ENCODE measurements at places on chromosomes 12 and 14.

- DNase-seq: no peak
Observed at GRCh38 chr12:121976950-121977349, 44.7 kb upstream of the BCL7A start.

DNA sequence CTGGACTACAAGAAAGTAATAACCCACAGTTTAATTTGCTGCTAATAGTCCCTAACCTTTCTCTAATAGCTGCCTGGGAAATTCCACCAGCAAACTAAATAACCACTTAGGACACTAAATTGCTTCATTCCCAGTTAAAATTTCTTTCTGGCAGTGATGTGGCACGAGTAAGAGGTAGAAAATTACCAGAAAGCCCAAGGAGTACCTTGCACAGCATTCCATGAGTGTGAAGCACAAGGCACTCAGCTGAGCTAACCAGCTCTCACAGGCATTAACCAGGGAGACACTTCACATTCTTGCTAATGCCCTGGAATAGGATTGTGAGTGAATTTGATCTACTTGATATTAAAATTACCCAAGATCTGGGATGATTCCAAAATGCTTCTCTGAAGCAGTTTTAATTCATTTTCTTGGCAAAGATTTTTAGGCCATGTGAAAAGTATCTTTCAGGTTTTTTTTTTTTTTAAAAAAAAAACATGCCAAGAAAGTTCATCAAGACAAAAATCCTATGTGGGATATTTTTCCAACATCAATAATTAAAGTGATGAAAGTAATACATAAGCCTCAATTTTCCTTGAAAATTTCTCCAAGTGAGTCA is 29.5 kb downstream of the TSPAN8 start:
- no peak for DNase-seq

- no peak for DNase-seq
Observed at GRCh38 chr12:30019366-30020140, 235.8 kb upstream of the TMTC1 start.

- DNase-seq: no peak
Observed at GRCh38 chr14:89415159-89415558, 1.9 kb downstream of the FOXN3 start.

DNA sequence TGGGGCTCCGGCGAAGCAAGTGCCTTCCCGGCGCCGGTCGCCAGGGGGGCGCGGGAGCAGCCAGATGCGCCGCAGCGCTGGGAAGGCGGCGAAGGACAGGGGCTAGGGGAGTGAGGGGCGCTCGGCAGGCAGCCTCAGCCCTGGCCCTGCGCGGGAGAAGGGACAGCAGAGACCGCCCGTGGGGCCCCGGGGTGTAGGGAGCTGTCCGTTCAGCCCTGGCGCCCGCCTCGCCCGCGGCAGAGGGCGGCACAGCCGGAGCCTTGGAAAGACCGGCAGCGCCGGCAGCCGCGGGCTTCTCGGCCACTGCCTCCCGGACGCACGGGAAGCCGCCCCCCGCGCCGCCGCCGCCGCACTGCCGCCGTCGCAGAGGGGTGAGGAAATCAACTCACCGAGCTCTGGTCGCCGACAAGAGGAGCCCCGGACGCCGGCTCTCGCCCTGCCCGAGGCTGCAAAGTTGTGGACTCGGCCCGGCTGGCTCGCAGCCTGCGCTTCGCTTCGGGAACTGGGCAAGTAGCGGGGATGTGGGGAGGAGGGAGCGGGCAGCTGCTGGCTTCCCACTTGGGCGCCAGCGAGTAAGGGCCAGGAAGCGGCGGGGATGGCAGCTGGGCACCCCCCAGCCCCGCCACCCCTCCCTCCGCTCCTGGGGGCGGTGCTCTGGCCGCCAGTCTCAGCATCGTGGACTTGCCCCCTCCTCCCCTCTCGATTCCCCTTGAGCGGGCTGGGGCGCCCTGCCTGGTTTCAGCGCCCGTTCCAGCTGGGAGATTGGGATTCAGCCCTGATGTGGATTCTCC is at the start of gene ZDHHC22:
Gene ZDHHC22, minus strand, starts transcription at position 578 of the 791 bp plus-strand sequence. CDS start 2,053 bp downstream, outside the sequence.
- no peak for DNase-seq

- no peak for DNase-seq
Observed at GRCh38 chr14:50347521-50347920, 35.4 kb downstream of the DMAC2L start.

GRCh38 chr12:388541-389141 is 479 bp downstream of the KDM5A start:
- peak; percentile 60 for DNase-seq

DNA sequence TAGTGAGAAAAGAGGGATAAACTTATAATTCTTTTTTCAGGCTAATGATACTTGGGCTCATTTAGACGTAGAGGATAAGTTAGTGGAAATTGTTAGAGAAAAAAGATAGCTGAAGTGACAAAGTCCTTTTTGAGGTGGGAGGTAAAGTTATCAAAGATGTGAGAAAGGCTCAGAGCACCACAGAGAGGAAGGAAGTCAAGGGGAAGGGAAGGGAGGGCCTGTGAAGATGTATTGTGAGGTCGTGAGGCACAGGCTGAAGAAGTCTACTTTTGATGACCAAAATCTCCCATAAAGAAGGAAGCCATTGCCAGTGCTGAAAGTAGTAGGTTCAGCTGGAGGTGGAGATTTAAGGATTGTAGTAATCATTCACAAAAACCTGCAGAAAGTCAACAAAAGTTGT is 19.4 kb upstream of the PTGDR start:
- DNase-seq: no peak

- no peak for DNase-seq
Observed at GRCh38 chr12:46659824-46660223, 166.0 kb downstream of the SLC38A4 start.

DNA sequence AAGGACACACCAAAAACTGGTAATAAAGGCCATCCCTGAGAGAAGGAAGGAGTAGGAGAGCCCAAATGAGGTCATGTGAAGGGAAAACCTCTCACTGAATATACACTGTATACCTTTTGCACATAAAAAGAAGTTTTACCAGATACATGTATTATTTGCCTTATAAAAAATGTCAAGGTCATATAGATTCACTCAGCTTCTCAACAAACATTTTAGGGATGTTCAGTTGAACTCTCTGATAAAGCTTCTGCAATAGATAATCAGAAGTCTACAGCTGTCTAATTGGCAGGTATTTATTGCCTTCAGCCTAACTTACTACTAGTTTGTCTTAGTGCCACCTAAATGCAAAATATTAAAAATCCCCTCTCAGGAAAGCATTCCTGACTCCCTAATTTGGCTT is 8.7 kb downstream of the SLC11A2 start:
- DNase-seq: no peak

DNA sequence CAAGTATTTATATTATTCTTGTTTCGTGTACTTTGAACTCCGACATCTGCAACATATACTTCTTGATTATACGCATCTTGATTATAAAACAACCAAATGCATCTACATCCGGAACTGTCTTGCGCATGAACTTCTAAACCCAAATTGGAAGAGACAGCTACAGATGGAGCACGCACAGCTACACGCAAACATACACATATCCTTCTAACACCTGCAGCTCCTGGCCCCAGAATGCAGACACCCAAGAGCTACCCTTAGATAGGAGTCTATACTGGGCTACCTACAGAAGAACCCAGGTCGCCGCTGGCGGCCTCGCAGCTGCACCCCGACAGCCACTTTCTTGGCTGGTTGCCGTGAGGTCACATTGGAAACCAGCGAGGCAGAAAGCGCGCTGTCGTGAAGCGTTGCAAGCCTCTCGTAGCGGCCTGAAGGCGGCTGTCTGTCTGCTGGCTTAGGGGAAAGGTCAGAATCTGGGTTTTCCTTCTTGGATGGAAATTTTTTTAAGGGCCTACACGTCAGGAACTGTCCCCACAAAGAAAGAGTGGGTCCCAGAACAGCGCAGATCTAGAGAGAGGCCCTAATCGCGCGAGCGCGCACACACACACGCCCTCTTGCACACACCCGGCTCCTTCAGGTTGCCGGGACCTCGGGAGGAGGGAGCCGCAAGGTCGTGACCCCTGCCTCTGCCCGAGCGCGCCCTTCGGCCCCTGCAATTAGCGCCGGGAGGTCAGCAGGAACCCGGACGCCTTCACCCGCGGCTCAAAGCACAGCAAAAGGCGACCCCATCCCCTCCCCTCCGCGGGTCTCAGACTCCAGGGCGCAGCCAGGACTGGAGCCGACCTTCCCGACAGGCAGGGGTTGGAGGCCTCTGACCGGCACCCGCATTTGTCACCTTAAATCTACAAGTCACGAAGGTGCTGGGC is 17.0 kb downstream of the TBX3 start:
- no peak for DNase-seq

GRCh38 chr12:52632656-52633055 is 14.3 kb upstream of the KRT73 start:
- DNase-seq: no peak

- no peak for DNase-seq
Observed at GRCh38 chr12:90091809-90092208, 383.2 kb upstream of the ATP2B1 start.

- DNase-seq: no peak
Observed at GRCh38 chr12:118102070-118102469, 1.7 kb downstream of the VSIG10 start.

DNA sequence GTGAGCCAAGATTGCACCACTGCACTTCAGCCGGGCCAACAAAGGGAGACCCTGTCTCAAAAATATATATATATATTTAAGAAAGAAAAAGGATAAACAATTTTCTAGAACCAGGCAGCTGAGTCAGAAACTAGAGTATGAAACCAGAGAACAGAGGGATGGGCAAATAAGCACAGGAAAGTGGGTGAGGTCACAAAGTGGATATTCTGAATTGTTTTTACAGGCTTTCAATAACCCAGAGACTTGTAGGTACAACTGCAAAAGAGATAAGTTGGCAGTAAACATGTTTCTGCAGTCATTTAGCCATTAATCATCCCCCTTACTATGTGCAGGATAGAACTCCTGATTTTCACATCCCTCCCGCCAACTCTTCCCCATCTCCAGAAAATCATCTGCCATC is 94.2 kb downstream of the BTG1 start:
- no peak for DNase-seq

GRCh38 chr14:100533656-100534485 is 53.3 kb downstream of the BEGAIN start:
- DNase-seq: no peak

GRCh38 chr12:58765653-58766512 is 154.4 kb downstream of the LRIG3 start:
- DNase-seq: no peak

GRCh38 chr14:66174453-66174891 is 311.7 kb upstream of the CCDC196 start:
- DNase-seq: no peak

GRCh38 chr14:74691456-74691855 is 21.4 kb downstream of the AREL1 start:
- no peak for DNase-seq

- no peak for DNase-seq
Observed at GRCh38 chr14:75229661-75230139, 48.9 kb upstream of the FOS start.

GRCh38 chr12:112370199-112370598 is 12.0 kb downstream of the HECTD4 start:
- DNase-seq: no peak

DNA sequence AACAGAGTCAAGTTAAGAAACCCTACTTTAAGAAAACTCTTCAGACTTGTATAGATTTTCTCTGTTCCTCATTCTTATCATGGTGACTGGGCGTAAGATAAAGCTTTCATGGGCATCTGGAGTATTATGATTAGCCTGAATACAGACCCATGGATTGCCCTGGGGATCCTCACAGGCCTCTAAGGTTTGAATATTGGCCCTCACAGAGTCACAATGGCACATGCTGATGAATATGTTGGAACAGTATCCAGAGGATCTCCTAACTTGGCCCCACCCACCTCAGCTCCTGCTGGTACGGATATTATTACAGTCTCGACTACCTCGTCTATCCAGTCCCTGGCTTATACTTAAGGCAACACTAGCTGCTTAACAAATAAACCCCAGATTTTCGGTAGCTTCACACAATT is 8.1 kb downstream of the OSBPL8 start:
- DNase-seq: no peak

DNA sequence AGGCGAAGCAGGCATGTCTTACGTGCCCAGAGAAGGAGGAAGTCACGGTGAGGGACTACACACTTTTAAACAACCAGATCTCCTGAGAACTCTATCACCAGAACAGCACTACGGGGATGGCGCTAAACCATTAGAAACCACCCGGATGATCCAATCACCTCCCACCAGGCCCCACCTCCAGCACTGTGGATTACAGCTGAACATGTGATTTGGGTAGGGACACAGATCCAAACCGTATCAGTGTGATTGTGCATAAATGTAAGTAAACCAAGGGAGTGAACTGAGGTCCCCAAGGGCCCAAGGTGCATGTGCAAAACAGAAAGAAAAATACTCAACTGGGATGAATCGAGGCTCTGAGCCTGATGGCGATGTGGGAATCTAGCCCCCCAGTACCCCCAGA is 134.2 kb downstream of the DICER1 start:
- no peak for DNase-seq

DNA sequence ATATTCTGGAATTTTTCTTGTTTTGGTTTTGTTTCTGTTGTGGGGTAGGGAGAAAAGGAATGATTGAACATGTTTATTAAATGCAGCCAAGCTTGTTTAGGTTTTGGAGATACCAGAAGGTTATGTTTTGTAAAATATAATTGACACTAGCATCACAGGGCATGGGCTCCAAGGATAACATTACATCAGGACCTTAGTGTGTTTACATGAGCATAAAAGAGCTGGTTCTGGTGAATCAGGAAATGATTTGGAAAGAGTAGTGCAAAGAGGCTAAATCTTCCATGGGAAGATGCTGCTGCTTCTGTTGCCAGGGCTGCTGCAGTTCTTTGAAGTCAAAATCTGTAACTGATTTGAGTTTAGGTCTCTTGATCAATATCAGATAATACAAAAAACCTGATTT is 118.7 kb downstream of the ETNK1 start:
- no peak for DNase-seq

DNA sequence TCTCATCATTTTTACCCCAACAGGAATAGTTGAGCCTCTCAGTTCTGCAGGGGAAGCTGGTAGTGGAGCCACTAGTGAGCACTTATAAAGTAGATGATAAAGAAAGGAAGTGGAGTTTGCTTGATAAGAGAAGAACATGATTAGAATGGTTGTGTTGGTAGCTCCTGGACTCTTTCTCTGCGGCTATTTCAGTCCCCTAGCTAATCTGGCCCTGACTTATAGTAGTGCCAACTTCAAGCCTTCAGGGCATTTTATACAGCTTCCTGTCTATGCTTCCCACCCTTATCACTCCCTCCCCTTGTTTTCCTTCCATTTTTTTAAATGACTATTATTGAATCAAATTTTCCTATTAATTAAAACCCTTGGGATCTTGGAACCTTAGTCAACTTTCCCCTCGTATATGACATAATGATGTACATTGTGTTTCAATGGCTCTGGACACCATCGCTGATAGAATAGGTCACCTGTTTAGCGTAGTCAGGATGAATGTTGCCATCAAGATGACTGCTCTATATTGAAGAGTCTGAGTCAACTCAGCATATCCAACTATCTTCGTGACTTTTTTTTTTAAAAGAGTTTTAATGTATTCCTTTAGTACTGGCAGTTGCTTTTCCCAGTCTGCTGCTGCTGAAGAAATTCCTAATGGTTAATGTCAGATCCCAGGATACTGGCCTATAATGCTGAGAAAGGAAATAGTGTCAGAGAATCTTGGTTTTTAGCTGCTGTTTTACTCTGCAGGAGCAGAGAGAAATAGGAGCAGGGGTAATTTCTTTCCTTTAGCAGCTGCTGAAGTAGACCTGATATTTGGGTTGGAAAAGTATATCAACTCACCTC is 16.2 kb upstream of the PCNX1 start:
- DNase-seq: no peak
